H9 (cell line): ENCODE measurements at places on chromosomes 16 and 17. TPM values are rescaled to one million over a fixed set of nuclear protein-coding genes. Genes with fewer than 3 reads are reported as not detected.

CD300A gene
- total RNA-seq, result not detected in 2 replicates

OSGIN1 gene
- total RNA-seq, result 0.48 and 0.63 TPM in 2 replicates

GUCY2D gene
- 0.15 and 0.35 TPM in 2 replicates for total RNA-seq

SOST gene
- total RNA-seq, result not detected in 2 replicates

ENPP7 gene
- not detected in 2 replicates for total RNA-seq
